ENCODE measurements at places on chromosomes 6 and 20. TPM values are rescaled to one million over a fixed set of nuclear protein-coding genes. Genes with fewer than 3 reads are reported as not detected.

PSORS1C2 gene
- not detected for total RNA-seq

NKAIN4 gene
- not detected for total RNA-seq

HLA-DRA gene
- total RNA-seq, result 25.8 TPM

THBD gene
- 68.7 TPM for total RNA-seq

CDSN gene
- total RNA-seq, result not detected

GSS gene
- 199 TPM for total RNA-seq

MYLK4 gene
- total RNA-seq, result 1.3 TPM

HLA-DRB5 gene
- total RNA-seq, result not detected

IRAK1BP1 gene
- total RNA-seq, result 10.6 TPM

HLA-DRB1 gene
- 25.3 TPM for total RNA-seq

ESR1 gene
- not detected for total RNA-seq

SH3BGRL2 gene
- 27.2 TPM for total RNA-seq

FAM83C gene
- total RNA-seq, result not detected

GCNT2 gene
- total RNA-seq, result 37.3 TPM

SNX21 gene
- total RNA-seq, result 20.4 TPM

MAK gene
- total RNA-seq, result not detected

CLPSL1 gene
- not detected for total RNA-seq

PRPH2 gene
- 0.43 TPM for total RNA-seq

ARHGAP18 gene
- total RNA-seq, result 20.0 TPM

TSBP1 gene
- total RNA-seq, result not detected

FOXS1 gene
- not detected for total RNA-seq

FBXO30 gene
- 1.2 TPM for total RNA-seq

POU3F2 gene
- total RNA-seq, result not detected

ATRN gene
- 35.5 TPM for total RNA-seq

GLP1R gene
- not detected for total RNA-seq

NNAT gene
- total RNA-seq, result 9.3 TPM

CAGE1 gene
- total RNA-seq, result not detected

SYCP2 gene
- 9.8 TPM for total RNA-seq

All from stomach (tissue), 19 donors.